ENCODE measurements at places on chromosomes 7 and 10.
A peak's percentile ranks its signal among the peaks of the same experiment; 100 is the strongest.

GRCh38 chr7:131581241-131582051 lies 25.0 kb upstream of the PODXL start:
- DNase-seq = no peak

DNA sequence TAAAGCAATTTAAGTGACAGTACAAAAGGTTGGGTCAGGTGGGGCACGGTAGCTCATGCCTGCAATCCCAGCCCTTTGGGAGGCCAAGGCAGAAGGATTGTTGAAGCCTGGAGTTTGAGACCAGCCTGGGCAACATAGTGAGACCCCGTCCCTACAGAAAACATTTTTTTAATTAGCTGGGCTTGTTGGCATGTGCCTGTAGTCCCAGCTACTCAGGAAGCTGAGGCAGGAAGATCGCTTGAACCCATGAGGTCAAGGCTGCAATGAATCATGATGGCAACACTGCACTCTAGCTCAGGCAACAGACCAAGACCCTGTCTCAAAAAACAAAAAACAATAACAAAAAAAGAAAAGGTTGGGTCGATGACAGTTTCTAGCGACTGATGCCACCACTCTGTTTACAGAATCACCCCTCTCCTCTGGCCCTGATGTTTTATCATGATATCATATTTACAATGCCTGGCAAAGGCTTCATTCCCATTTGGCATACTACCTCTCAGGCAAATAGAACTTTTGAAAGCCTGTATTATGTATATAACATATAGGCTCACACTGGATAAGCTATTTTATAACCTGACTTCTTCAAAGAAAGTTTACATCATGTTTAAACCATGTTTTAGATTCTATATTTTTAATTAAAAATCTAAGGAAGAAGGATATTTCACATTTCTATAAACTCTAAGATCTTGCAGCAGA lies 558 bp upstream of the ABCC2 start:
- DNase-seq = no peak

- no peak for DNase-seq
These were observed 24.8 kb downstream of the BRAF start for GRCh38 chr7:140899883-140900282.

- DNase-seq = no peak
These were observed 4.5 kb upstream of the GATA3 start for GRCh38 chr10:8049865-8050555.

DNA sequence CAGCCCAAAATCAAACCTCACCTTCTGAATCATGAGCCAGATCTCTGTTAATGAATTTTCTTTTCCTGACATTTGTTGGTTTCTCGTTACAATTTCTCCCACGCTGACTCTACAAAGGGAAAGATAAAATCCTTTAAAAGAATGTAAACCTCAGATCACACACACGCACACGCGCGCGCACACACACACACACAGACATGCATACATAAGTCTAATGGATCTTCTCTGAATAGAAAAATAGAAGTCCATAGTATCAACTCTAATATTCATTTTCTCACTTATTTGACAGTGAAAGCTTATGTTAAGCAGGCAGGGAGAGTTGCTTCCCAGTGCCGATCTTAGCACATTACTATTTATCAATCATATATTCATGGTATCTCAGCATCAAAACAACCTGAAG lies 1.4 kb downstream of the ETV1 start:
- no peak for DNase-seq

GRCh38 chr7:101628522-101628921 lies 574 bp downstream of the MYL10 start:
- no peak for DNase-seq

DNA sequence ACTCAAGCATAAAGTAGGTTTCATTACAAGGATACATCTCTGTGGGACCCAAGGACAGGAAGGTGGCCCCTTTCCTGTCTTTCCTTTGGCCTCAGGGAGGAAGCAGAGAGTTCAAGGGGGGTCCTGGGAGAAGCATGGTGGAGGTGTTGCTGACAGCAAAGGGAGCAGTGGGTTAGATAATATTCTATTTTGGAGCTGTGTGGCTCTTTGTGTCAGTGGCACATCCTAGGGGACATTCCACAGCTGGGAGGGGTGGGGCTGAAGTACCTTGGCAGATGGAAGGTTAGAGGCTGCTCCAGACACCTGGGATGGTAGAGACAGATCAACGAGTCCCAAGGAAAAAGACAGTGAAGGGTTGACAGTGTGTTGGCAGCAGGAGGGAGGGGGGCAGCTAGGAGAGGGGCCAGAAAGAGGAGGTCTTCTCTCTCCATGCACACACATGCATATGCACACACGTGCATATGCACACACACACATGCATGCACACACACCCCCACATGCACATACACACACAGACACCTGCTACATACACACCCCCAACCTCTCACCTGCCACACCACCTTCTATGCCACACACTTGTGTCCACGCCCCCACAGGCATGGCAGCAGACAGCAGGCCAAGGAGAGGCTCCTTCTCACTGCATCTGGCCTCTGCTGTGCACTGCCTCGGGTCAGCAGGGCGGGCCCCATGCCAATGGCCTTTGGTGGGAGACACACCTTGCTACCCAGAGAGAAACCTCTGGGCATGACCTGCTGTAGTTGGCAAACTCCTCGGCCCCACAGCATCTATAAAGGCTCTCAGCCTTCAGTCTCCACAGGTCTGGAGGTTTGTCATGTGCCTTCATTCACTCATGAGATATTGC lies 5.6 kb upstream of the POLD2 start:
- DNase-seq = no peak

- DNase-seq = no peak
These were observed 122.1 kb upstream of the NFE2L3 start for GRCh38 chr7:26029911-26030310.

- DNase-seq = no peak
These were observed 51.3 kb downstream of the CLEC2L start for GRCh38 chr7:139574618-139575337.

GRCh38 chr10:101781984-101782810 lies 1.0 kb downstream of the NPM3 start:
- DNase-seq = no peak

GRCh38 chr7:27143023-27143949 lies at the start of gene HOXA5:
TSS of gene HOXA5 (minus strand) at chr7:27143681. CDS start at chr7:27143607, 74 bp downstream.
- DNase-seq = peak; percentile 61

GRCh38 chr10:77782328-77783061 lies 144.1 kb downstream of the DLG5 start:
- DNase-seq = no peak

DNA sequence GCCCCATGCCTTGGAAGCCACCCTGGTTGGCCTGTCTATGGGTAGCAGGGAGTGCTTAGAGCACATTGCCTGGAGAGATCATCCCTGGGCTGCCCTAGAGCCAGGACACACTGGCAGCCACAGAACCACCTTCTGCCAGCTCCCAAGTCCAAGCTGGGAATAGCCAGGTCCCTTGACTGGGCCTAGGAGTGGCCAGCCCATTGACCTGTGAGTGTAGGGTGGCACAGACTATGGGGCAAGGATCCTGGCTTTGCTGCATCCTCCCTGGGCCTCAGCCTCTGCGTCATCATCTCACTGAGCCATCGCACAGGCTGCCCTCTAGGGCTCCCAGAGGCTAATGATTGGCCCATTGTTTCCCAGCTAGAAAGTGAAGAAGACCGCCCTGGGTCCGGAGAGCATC lies 7.0 kb downstream of the AQP1 start:
- no peak for DNase-seq

DNA sequence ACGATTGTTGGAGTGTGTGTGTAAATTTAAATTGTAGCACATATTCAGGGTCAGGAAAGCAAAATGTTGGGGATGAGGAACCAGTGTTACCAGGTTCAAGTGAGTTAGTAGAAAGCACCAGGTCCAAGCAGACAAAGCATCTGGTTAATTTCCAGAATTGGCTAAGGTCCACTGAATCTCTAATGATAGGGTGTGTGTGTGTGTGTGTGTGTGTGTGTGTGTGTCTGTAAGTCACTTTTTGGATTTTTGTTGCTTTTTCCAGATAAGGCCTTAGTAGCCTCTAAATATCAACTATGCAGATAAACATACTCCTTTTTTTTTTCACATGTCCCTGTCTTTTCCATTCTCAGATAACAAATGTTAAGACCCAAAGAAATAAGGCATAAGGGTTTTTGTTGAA lies 36.6 kb upstream of the FMC1 start:
- no peak for DNase-seq

DNA sequence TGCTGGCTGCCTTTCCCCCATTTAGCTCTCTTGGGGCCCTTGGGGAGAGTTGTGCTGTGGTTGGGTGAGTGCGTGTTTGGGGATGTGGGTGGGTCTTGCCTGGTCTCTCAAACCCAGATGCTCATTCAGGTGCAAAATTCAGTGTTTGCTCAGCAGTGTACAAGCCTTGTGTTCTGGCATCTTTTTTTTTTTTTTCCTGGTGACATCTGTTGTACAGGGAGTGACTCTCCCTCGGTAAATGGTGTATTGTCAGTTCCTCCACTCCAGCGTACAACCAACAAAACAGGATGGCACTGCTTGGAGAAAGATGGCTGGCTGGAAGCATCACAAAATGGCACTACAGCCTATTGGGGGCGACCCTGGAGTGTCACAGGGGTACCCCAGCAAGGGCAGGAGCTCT lies 75.5 kb downstream of the LRMDA start:
- DNase-seq = no peak

DNA sequence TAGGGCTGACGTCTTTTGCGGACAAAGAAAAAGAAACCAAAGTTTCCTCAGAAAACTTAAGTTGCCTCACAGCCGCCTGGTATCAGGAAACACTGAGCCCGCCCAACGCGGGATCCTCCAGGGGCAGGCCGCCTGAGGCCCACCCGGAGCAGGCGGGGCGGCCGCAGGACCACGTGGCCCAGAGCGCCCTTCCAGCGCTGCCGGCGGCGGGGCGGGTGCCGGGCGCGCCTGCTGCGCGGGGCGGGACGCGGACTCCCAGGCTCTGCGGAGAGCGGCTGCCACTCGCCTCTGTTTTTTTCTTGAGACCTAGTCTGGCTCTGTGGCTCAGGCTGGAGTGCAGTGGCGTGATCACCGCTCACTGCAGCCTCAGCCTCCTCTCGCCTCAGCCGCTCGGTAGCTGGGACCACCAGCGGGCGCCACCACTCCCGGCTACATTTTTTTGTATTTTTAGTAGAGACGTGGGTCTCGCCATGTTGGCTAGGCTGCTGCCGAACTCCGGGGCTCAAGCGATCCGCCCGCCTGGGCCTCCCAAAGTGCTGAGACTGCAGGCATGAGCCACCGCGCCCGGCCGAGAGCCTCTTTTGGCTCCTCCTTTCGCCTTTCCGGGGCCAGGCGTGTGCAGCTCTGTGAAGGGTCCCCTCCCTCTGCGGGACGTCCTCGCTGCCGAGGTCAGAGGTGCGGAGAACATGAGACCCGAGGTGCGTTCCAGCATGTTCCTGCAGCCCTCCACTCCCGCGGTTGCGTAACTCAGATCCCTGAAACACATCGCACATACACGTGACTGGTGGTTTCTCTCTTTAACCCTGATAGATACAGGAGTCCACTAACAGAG lies 11.6 kb upstream of the HNRNPF start:
- DNase-seq = peak; percentile 80

DNA sequence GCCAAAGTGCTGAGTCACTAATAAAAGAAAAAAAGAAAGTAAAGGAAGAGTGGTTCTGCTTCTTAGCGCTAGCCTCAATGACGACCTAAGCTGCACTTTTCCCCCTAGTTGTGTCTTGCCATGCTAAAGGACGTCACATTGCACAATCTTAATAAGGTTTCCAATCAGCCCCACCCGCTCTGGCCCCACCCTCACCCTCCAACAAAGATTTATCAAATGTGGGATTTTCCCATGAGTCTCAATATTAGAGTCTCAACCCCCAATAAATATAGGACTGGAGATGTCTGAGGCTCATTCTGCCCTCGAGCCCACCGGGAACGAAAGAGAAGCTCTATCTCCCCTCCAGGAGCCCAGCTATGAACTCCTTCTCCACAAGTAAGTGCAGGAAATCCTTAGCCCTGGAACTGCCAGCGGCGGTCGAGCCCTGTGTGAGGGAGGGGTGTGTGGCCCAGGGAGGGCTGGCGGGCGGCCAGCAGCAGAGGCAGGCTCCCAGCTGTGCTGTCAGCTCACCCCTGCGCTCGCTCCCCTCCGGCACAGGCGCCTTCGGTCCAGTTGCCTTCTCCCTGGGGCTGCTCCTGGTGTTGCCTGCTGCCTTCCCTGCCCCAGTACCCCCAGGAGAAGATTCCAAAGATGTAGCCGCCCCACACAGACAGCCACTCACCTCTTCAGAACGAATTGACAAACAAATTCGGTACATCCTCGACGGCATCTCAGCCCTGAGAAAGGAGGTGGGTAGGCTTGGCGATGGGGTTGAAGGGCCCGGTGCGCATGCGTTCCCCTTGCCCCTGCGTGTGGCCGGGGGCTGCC lies at the start of gene IL6:
Gene IL6, plus strand, starts transcription at position 294 of the 807 bp plus-strand sequence. Its CDS starts 63 bp downstream, at position 357.
- DNase-seq = peak; percentile 55

- no peak for DNase-seq
These were observed 659.7 kb upstream of the IGFBP3 start for GRCh38 chr7:46580766-46581165.

DNA sequence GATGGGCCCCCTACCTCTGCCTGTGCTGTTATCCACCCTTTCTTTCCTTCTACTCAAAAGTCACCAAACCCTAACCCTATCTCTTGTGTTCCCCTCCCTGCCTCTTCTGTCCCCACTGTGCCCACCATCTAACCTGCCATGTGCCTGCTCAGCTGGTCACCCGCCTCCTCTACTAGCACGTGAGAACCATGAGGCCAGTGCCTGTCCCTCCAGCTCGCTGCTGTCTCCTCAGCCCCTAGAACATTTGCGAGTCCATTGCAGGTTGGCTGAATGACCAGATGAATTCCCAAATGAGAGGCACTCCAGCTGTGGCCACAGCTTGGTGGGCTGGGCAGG lies 129.0 kb downstream of the ARHGAP22 start:
- DNase-seq = no peak

- no peak for DNase-seq
These were observed 19.3 kb upstream of the CCDC172 start for GRCh38 chr10:116304923-116305322.

GRCh38 chr10:112159469-112159868 lies 24.1 kb downstream of the GPAM start:
- DNase-seq = no peak

DNA sequence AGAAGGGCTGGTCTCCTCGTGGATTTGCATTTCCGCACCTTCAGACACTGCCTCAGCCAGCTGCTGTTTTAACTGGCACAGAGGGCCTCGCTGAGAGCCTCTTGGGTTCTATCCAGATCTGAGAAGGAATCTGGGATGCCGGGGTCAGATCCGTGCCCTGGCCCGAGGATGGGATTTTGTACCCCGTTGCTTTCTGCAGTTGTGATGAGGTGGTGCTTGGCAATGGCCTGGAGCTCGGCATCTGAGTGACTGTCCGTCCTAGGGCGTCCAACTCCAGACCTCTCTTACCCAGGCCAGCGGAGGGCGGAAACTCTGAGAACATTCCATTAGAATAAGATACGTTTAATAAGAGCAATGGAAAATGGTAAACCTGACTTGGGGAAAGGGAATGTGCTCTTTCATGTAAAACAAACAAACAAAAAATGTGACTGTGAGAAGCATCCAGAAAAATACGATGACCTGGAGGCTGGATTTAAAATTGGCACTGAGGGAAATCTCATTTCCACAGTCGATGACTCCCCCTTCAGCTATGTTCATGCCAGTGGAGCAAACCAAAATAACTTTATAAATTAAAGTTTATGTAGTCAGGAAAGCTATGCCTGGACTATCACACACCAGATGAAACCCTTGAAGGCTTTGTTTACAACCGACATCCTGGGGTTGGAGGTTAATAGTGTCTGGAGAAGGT lies 39.6 kb downstream of the GRK5 start:
- DNase-seq = no peak

- DNase-seq = no peak
These were observed 24.7 kb downstream of the PDGFA start for GRCh38 chr7:494906-495305.
